ENCODE measurements at places on chromosomes 3 and 15.
A peak's percentile ranks its signal among the peaks of the same experiment; 100 is the strongest.

- DNase-seq: no peak
Observed at GRCh38 chr3:56042326-56042951, 425.8 kb downstream of the ERC2 start.

DNA sequence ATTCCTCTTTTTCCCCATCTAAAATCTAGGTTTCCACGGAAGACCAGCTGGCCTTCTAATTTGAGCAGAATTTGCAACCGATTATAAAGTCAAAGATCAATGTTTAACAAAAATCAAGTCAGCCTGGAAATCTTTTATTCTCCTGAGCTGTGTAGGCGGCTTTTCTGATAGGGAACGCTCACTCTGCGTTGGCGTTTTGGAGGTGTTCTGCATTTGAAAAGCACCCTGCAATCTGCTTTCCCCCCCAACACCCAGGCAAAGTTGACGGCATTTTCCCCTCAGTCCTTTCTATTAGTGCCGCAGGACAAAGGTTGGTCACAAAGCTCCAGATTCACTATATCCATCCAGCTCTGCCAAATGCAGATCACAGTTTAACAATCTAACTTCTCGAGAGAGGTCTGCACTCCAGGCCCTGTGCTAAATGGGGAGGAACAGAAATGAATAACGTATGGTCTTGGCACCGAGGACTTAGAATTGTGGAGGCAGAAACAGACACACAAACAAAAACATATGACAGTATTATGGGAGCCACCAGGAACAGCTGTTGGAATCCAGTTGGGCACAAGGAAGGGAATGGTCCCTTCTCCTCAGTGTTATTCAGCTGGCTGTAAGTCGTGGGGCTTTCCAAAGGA, 50.4 kb upstream of the LARS2 start:
- no peak for DNase-seq

- no peak for DNase-seq
Observed at GRCh38 chr3:146561879-146562278, 17.5 kb upstream of the PLSCR1 start.

GRCh38 chr15:66715720-66716655, 14.0 kb downstream of the SMAD6 start:
- DNase-seq: no peak

DNA sequence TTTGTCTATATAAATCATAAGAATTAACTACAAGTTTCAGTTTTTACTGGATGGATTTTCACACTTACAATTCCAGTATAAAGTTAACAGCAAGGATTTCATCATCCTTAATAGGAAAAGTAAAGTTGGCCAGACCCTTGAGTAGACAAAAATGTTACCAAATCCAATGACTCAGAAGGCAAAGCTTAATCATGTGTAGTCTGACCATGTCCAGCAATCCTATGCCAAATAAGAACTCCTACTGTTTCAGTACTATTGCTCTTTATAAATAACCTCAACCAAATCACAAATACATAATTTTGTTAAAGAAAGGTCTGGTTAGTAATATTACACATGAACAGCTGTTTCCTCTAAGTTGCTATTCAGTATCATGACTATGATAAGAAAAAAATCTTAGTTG, 35.0 kb downstream of the PLOD2 start:
- no peak for DNase-seq

DNA sequence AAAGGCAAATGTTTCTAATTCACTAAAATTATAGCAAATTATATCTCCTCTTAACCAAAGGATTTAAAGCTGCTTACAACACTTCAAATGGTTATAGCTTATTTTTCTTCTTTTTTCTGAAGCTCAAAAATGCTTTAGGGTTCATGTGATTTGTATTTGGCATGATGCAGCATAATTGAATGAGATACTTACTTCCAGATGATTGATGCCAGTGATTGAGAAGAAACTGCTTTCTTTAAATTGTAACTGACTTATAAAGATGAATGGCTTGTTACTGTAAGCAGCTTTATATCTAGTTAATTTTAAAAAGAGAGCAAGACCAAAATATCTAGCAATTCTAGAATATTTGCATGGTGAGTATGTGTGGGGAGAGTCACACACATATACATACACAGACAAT, 270.7 kb upstream of the THRB start:
- DNase-seq: no peak

DNA sequence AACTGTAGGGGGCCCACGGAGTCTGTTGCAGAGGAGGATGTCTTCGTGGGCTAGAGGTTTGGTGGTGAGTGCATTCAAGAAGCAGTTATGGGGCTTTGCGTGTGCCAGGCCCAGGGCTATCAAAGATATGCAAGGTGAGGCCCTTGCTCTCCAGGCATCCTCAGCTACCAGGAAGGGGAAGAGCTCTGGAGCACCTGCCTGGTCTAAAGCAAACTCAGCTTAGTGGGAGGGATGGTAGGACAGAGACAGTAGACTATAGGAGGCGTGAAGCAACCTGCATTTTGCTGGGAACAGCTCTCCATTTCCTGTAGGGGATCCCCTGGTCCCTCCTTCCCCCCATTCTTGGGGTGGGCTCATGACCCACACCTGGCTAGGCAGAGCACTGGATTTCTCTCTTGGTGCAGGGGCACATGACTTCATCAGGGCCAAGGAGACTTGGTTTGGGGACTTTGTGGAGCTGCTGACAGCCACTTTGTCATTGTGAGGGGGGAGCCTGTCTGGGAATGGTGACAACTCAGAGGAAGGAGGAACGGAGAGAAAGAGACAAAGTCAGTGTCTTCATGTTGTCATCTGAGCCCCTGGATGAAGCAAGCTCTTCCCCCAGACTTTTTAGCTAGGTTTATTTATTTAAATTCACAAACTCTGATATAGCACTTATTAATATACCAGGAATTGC, 8.6 kb upstream of the EEFSEC start:
- DNase-seq: no peak

DNA sequence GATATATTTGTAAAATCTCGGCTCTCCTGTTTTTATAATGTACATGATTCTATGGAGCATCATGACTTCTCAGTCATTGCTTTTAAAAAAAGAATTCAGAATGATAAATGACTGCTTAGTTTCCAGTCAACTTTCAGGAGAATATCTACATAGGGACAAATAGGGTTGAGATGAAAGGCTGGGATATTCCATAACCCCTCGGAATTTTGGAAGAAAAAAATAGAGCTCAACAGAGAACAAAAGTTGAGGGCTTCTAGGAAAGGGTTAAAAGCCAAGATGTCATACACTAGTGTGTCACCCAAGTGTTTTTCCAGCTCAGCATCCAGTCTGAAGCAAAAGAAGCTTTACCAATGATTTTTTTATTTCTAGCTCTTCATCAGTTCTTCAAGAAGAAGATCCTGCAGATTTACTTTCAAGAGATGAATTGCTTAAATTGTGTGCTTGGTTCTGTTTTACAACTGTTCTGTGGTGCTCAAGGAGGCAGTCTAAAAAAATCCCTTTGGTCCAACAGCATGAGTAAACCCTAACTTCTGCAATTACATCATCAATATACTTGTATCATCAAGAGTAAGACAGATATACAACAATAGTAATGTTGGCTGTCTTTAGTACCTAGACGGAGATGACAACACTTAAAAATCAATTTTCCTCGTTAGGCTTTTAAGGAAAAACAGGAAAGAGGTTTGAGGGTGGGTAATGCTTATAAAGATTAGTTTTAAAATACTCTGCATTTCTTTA, 979 bp downstream of the UNC13C start:
- DNase-seq: no peak

GRCh38 chr3:21877214-21877754, 126.3 kb upstream of the ZNF385D start:
- no peak for DNase-seq

DNA sequence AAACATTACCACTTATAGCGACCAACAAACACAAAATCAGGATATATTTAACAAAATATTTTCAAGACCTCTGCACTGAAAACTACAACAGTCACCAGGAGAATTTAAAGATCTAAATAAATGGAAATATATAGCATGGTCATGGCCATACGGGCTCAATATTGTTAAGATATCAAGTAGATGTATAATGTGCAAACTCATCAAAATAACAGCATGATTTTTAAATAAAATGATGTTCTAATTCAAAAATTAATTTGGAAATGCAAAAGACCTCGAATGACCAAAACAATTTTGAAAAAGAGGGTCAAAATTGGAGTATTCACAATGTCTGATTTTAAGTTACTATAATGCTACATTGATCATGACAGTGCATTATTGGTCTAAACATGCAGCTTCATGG, 159.1 kb upstream of the NDN start:
- no peak for DNase-seq

GRCh38 chr15:96064351-96064756, 266.1 kb upstream of the NR2F2 start:
- DNase-seq: no peak

DNA sequence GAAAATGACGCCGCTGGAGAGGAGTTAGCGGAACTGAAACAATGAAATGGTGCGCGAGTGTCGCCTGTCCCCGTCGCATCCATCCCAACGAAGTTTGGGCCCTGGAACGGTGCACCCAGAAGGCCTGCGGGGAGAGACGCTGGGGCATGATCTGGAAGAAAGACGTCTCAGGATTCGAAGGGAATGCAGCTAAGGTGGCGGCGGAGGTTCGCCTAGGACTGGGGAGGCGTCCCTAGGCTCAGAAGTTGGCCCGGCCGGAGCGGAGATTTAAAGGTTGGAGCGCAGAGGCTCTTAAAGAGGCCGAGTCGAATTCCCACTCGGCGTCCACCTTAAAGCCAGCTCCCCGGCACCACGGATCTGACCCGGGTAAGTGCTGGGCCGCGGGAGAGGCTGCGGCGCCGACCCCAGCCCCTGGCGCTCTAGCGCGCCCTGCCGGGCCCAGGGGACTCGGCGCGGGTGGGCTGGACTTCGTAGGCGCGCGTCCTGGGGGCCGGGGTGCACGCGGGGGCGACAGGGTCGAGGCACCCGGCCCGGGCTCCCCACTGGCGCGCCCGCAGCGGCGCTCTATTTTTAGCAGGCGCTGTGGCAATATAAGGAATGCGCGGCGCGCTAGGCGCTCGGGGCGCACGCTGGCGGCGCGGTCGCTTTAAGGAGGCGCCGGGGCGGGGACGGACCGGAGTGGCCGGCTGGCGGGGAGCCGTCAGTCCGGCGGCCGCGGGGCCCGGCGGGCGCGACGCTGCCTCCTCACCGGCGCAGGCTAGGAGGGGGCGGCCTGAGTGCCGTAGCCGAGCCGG, at the start of gene MRAS:
MRAS (plus strand) TSS at position 620 of the 794 bp plus-strand sequence. CDS start 24,305 bp downstream, outside the sequence.
- DNase-seq: peak; percentile 48

DNA sequence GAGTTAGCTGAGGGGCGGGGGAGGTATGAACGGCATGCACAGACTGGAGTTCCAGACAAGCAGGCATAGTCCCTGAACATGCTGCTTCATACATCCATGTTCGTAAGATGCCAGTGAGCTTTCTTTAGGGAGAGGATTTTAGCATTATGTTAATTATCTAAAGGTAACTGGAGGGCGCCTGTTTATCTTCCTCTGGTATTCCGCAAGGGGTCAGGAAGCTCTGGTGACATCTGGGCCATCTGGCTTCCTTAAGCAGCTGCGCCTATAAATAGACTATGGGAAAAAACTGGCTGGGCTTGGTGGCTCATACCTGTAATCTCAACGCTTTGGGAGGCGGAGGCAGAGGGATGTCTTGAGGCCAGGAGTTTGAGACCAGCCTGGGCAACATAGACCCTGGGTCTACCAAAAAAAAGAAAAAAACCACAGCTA, 1.5 kb upstream of the FBXO22 start:
- DNase-seq: no peak

- no peak for DNase-seq
Observed at GRCh38 chr15:51736069-51736468, 1.4 kb downstream of the LYSMD2 start.

- no peak for DNase-seq
Observed at GRCh38 chr15:42083916-42084315, 10.4 kb downstream of the PLA2G4D start.

GRCh38 chr3:94184781-94185180, 121.9 kb downstream of the NSUN3 start:
- no peak for DNase-seq

- no peak for DNase-seq
Observed at GRCh38 chr15:88648357-88649214, 9.8 kb downstream of the ISG20 start.

GRCh38 chr15:49815526-49815925, 194.7 kb downstream of the DTWD1 start:
- DNase-seq: no peak

- DNase-seq: no peak
Observed at GRCh38 chr3:53712817-53713388, 133.3 kb downstream of the CHDH start.

DNA sequence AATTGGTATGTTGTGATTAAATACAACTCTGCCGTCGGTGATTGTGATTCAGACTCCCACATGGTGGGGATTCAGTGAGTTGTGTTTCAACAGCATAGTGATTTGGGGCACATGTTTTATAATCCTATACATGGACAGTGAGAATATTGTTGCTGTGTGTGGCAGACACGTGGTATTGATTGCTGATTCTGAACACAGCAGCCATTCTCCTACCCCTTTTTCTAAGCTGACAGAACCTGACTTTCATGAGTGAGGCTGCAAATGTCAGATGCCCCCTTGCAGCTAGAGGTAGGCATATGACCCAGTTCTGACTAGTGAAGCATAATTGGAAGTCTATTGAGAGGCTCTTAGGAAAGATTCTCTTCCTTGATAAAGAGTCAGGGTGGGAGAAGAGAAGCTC, 155.0 kb upstream of the STRIT1 start:
- no peak for DNase-seq

- DNase-seq: no peak
Observed at GRCh38 chr15:34241376-34242330, 16.8 kb downstream of the EMC4 start.

GRCh38 chr3:161474741-161475140, 21.9 kb upstream of the OTOL1 start:
- no peak for DNase-seq

DNA sequence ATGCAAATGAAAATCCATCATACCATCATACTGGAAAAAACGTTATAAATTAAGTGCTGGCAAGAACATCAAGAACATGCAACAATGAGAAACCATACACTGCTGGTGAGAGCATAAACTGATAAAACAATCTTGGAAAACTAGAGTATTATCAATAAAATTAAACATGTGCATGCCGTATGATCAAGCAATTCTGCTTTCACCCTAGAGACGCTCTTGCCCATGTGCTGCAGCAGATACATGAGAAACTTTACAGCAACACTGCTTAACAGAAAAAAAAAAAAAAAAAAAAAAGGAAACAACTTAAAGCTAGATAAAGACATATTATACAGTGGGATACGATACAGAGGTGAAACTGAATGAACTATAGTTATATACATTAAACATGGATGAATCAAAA, 21.8 kb downstream of the SPG11 start:
- DNase-seq: no peak

DNA sequence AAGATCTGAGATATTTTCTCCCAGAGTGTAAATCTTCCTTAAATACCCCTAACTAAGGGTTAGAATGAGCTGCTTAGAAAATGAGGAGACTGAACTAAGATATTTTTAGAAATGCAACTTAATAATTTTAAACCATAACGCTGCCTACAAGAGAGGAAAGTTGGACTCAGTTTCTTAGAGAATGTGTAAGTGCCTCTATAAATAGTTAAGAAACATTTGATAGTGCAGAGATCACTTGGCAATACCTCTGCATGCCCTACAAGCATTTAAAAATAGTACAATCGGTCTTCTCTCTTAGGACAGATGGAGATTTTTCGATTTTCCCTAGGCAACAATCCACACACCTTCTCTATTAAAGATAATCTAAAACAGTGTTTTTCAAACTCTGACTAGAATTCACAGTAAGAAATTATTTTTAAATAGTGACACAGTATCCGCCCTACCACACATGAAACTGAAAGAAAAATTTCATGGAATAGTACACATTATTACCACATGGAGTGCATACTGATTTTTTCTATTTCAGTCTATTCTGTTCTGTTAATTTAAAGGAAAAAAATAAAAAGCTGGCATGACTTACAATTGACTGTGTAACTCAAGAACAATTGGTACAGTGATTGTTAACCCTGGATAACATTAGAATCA, 83.2 kb downstream of the GADL1 start:
- DNase-seq: no peak

Data from nucleus accumbens (tissue), 56 donors.